ENCODE measurements at places on chromosomes 12 and 14.

DNA sequence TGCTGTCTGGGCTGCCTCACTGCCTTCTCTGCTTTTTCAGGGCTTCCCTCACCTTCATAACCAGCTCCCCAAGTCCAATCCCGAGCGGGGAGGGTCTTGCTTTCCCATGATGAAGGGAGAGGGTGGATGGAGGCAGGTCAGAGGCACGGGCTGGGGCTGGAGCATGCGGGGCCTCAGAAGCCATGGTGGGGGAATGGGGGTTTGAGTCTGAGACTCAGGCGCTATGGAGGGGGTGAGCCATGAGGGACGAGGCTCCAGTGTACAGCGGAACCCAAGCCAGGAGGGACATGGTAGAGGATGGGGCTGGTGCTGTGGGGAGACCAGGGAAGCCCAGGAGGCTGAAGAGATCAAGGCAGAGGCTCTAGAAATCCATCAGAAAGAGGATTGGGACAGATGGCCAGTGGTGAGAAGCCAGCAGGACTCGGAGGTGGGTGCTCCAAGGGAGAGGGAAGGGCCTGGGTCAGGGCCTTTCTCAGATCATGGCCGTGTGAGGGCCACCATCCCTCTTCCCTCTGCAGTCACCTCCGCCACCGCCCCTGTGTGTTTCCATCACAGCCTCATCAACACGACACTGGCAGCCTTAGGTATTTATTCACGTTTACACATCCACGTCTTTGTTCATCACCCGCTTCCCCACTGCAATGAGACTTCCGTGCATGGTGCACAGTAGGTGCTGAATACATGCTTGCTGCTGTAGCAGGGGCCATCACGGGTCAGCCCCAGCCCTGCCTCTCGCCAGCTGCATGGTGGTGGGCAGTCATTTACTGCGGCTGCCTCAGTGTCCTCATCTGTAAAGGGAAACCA lies 144.7 kb downstream of the ADGRD1 start:
- no peak for DNase-seq

DNA sequence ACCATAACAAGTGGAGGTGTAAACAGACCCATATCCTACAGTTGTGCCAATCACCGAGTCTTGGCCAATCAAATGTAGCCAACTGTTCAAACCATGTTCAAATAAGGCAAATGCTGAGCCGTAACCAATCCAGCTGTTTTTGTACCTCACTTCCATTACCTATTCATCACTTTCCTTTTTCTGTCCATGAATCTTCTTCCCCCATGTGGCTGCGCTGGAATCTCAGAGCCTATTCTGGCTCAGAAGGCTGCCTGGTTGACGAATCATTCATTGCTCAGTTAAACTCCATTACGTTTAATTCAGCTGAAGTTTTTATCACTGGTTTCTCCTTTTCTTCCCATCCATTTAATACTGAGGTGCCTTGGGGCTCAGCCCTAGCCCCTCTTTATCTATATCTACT lies 71.1 kb downstream of the TBC1D30 start:
- no peak for DNase-seq

DNA sequence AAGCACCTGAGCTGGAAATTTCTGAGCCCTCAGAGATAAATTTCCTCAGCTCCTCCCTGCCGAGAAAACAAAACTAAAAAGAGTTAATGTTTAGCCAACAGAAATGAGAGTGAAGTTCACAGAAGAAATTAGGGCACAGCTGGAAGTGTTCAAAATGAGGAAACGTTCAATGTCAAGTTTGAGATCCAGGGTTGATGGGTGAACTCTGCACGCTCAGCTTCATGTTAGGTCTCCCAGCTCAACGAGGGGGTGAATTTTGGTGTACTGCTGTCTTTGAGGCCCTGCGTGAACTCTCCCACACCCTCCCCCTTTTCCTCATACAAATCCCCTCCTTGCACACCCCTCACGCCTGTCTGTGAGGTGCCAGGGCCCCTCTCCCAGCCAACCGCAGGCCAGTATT lies 13.3 kb upstream of the OAS3 start:
- DNase-seq, result no peak

DNA sequence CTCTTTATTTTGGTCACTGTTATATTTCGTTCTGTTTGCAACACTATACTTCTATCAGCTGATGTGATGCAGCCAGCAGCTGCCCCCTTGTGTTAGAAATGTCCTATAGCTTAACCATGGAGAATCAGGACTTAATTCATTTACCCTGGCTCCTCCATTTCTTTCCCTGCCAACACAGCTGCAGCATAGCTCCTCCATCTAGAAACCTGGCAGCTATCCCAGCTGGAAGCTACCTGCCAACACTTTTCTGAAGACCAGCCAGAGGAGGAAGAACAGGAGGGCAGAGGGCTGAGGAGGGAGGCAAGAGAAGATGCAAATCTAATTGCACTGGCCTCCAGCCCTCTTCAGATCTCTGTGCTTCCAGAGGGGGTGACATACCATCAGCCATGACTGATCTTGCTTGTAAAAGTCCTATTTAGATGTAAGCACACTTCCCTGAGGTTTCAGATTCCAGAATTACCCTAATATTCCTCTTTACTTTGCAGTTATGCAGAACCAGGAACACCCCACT lies 156.8 kb upstream of the TMEM260 start:
- DNase-seq, result peak; percentile 56

- no peak for DNase-seq
These were observed 118.2 kb downstream of the GPR135 start for GRCh38 chr14:59346796-59347510.

- no peak for DNase-seq
These were observed 152.1 kb upstream of the GSC start for GRCh38 chr14:94921882-94922585.

GRCh38 chr14:59868021-59868420 lies 2.6 kb downstream of the RTN1 start:
- no peak for DNase-seq

DNA sequence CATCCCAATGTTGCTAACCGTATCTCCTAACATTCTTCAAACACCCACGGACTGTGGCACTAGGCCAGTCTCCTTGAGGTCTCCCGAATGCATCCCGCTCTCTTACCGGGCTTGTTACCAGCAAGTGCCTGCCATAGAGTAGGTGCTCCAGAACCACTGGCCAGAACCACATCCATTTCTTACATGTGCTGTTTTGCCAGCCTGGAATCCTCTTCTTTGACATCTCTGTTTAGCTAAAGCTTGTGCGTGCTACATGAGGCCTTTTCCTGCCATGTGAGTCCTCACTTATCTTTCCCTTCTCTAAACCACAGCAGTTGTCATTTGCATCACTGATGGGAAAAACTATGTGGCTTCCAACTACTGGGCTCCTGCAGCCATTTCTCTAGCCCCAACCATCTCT lies 397.4 kb downstream of the PCNX1 start:
- DNase-seq, result no peak

DNA sequence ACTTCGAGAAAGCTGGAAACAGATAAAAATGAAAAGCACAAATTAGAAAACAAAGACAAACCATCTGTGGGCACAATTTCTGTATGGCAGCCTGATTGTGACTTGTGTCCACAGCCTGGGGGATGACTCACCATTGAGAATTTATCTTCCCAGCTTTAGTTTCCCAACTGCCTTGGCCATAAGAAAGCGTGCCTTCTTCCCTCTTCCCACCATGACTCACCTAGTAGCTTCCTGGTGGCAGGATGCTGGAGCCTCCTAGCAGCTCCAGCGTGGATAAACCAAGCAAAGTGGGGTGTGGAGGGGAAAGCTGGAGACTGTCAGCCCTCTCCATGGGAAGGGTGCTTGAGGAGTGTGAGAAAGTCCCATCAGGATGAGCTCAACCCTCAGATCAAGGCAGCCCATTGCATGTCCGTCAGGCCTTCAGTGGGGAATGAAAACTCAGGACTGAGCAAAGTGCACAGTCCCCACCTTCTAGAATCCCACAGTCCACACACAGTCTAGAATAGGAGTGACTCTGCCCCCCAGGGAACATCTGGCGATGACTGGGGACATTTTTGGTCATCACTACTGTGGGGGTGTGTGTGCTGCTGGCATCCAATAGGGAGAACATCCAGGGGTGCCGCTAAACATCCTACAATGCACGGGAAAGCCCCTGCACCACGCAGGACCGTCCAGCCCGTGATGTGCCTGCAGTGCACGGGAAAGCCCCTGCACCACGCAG lies 22.4 kb upstream of the SERPINA6 start:
- DNase-seq, result peak; percentile 87

- DNase-seq, result peak; percentile 50
These were observed 22.0 kb downstream of the SLC25A21 start for GRCh38 chr14:37150414-37150813.

- no peak for DNase-seq
These were observed 79.4 kb downstream of the METTL25 start for GRCh38 chr12:82437744-82438143.

DNA sequence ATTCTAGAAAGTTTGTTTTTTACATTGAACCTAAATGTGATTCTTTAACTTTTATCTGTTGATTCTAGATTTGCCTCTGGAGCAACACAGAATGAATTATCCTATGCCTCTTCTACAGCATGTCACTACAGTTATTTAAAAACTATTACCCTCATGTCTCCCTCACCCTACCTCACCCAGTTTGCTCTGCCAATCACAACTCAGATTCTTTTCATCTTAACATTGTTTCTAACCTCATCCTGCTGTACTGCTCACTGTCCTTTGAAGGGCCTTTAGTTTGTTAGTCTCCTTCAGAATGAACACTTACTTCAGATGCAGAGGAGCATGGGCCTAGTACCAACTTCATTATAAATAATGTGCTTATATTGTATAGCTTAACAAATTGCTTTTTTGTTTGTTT lies 21.5 kb downstream of the YLPM1 start:
- no peak for DNase-seq

DNA sequence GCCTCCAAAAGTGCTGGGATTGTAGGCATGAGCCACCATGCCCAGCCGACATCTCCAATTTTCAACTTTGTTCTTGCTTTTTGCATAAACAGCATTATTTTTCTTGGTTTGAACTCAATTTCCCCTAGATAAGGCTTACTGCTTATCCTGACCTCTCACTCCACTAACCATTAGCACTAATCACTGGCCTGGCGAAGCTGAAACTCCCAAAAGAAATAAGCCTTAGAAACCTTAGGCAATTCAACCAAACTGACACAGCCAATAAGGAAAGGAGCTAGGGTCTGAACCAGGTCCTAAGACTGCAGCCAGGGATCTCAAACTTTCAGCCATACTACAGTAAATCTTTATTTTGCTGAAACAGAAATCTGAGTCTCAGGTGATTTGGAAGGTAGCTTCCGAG lies 448.0 kb downstream of the RMST start:
- DNase-seq, result no peak

- no peak for DNase-seq
These were observed 195.7 kb downstream of the AKAP6 start for GRCh38 chr14:32524609-32525375.

DNA sequence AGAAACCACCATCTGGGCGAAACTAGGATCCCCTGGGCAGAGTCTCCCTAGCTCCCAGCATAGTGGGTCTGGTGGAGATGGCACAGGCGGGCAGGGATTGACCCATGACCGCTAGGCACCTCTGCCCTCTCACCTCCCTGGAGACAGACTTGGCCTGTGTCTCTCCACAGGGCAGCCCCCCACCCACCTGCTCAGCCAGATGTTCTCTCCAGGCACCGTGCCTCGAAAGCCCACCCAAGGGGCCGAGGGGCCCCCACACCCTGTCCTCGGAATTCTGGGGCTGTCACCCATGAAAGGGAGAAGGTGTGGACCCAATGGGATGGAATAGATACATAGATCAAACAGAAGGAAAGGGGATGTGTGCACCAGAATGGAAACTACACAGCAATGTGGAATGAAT lies 229.1 kb upstream of the RTL1 start:
- no peak for DNase-seq

- DNase-seq, result peak; percentile 84
These were observed 67.0 kb downstream of the PRKCH start for GRCh38 chr14:61388173-61388975.

DNA sequence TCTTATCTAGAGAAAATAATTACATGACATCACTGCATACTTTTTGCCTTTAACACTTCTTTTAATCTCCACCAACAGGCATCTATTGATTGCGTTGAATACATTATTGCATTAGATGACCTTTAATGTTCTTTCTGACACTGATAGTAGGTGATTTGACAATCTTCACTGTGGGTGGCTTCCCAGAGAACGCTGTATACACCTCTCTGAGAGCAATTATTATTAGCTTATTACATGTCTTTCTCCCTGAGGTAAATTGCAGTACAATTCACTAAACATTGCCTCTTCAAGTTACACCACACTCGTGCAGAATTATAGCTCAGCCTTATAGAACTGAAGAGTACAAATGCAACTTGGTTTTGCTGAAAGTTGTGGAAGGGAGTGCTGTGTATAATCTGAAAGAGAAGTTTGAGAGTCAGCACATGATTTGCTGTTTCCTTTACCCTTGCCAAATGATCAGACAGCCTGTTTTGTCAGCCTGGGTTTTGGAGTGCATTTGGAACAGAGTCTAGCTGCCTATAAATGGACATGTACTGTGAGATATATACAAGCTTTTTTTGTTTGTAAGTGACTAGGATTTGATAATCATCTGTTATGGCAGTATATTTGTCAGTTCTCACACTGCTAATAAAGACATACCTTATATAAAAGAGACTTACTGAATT lies 369.2 kb downstream of the CCER1 start:
- no peak for DNase-seq

GRCh38 chr14:51206462-51206861 lies 33.6 kb upstream of the TMX1 start:
- DNase-seq, result no peak

DNA sequence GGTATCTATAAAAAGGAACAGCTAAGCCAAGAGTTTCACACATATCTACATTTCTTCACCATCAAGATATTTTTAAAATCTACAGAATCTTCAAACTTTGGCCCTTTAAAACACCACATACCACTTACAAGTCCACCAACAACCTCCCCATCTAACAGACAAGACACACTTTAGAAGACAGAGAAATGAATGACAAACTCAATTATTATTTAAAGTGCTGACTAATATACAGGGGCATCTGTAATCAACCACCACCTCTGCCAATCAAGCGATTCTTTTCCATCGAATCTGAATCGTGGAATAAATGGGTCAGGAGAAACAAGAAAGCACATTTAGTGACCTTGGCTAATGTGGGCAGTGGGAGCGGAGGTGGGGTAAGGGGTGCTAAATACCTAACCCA lies 7.7 kb downstream of the SETD3 start:
- DNase-seq, result no peak

DNA sequence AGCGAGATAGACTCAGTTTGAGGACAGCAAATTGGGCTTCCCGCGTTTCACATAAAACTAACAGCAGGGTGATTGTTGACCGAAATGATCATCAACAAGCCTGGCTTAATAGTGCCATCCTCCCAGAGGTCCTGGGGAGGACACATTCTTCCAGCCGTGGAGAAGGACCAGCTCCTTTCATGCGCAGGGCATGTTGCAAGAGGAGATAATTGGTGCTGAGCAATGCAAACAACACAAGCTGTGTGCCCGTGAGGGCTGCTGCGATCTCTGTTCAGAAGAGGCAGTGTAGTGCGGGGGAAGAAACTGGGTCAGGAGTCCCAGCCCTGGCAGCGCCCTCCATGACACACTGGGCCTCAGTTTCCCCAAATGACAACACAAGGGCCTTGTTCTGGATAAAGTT lies 54.3 kb downstream of the CCDC85C start:
- no peak for DNase-seq

DNA sequence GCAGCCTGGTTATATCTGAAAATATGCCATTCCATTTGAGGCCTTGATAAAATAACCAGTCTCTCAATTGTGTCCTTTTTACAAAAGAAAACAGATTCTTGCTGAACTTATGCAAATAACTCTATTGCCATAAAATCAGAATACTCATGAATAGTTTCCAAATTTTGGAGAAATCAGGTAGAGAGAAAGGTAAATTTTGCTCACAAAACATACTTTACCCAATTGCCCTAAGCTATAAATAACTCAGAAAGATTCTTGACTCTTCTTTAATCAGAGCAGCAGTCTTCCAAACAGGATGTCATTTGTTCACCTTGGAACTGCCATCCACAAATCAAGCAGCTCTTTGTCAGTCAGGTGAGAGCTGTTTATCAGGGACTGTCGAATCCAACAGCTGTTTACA lies 12.6 kb downstream of the ZNF26 start:
- DNase-seq, result no peak
